Small intestine (tissue), 16 donors: ENCODE measurements at places on chromosomes 13 and 19.
A peak's percentile ranks its signal among the peaks of the same experiment; 100 is the strongest.

GRCh38 chr13:32115066-32115465, 83.5 kb downstream of the FRY start:
- no peak for DNase-seq
- H3K4me1 ChIP-seq, result no peaks in the 10 kb centered on the region
- H3K36me3 ChIP-seq, result no peaks in the 10 kb centered on the region
- H3K27ac ChIP-seq, result no peak overlapping the region

DNA sequence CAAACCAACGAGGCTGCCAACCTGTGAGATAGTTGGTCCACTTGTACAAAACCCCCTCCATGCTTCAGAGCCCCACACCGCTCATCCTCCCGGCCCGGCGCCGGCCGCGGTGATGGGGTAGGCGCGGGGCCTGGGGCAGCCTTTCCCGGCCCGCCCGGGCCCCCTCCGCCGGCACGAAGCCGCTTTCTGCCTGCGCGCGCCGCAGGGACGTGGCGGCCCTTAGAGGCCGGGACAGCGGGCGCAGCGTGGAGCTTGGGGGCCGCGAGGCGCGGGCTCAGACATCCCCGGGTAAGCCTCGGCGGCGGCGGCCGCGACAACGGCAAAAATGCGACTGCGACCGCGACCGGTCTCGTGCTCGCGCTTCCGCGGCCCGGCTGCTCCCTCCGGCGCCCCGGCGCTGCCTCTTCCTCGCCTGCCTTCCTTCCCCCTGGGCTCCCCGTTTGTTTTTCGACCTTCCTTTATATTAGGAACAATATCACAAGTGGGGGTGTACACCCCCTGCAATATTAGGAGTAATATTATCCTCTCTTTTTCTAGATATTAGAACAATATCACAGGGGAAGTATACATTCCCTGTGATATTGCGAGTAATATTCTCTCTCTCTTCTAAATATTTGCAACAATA, 53.9 kb upstream of the CEACAM21 start:
- peak overlapping the region; percentile 61 for H3K27ac ChIP-seq
- DNase-seq, result no peak
- H3K36me3 ChIP-seq, result no peaks in the 10 kb centered on the region
- H3K4me1 ChIP-seq, result no peaks in the 10 kb centered on the region
- H3K27me3 ChIP-seq, result peaks cover 37% of the 10 kb centered on the region
- H3K4me3 ChIP-seq, result peak overlapping the region; percentile 21

GRCh38 chr13:28753208-28753892, 34.6 kb upstream of the SLC46A3 start:
- peak; percentile 68 for DNase-seq
- H3K4me3 ChIP-seq, result no peak overlapping the region
- no peak overlapping the region for H3K27ac ChIP-seq
- no peaks in the 10 kb centered on the region for H3K27me3 ChIP-seq

DNA sequence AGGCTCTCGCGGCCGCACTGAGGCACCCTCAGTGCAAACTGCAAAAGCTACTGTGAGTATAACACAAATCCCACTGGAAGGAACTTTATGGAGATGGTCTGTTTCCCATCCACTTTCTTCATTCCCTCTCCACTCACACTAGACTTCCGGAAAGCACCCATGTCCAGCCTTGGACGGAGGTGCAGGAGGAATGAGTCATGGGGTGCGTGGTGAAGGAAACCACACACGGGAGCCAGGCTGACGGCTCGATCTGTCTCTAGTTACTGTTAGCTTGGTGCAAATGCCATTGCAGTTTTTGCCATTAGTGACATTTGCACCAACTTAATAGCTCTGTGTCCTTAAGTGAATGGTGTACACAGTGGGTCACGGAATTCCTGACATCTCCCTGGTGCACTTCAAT, 14.6 kb downstream of the NLRP8 start:
- no peaks in the 10 kb centered on the region for H3K4me1 ChIP-seq
- no peaks in the 10 kb centered on the region for H3K36me3 ChIP-seq
- DNase-seq, result no peak
- H3K4me3 ChIP-seq, result no peak overlapping the region
- no peaks in the 10 kb centered on the region for H3K27me3 ChIP-seq
- no peak overlapping the region for H3K27ac ChIP-seq

GRCh38 chr19:41940731-41941409, 12.6 kb upstream of the ERFL start:
- H3K27ac ChIP-seq, result peak overlapping the region; percentile 33
- peaks cover 48% of the 10 kb centered on the region for H3K27me3 ChIP-seq
- peak overlapping the region; percentile 60 for H3K4me3 ChIP-seq
- H3K4me1 ChIP-seq, result no peaks in the 10 kb centered on the region
- no peaks in the 10 kb centered on the region for H3K36me3 ChIP-seq
- no peak for DNase-seq

- no peak for DNase-seq
- H3K27me3 ChIP-seq, result no peaks in the 10 kb centered on the region
- H3K36me3 ChIP-seq, result no peaks in the 10 kb centered on the region
- H3K27ac ChIP-seq, result no peak overlapping the region
- H3K4me3 ChIP-seq, result no peak overlapping the region
Measured at GRCh38 chr13:47858042-47859025, 142.7 kb downstream of the SUCLA2 start.

DNA sequence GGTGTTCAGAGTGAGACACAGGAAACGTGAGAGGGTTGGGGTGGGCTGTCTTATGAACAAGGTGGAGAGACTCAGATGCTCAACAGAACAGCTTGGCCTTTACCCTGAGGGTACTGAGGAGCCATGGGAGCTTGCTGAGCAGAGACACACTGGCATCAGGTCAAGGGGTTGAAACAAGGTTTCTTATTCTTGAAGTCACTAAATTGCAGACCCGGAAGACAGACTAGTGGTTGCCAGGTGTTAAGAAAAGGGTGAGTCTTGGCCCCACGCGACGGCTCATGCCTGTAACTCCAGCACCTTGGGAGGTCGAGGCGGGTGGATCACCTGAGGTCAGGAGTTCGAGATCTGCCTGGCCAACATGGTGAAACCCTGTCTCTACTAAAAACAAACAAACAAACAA, 22.4 kb downstream of the CACNG6 start:
- H3K27me3 ChIP-seq, result no peaks in the 10 kb centered on the region
- H3K4me1 ChIP-seq, result no peaks in the 10 kb centered on the region
- no peaks in the 10 kb centered on the region for H3K36me3 ChIP-seq
- H3K27ac ChIP-seq, result no peak overlapping the region
- H3K4me3 ChIP-seq, result no peak overlapping the region
- DNase-seq, result no peak

DNA sequence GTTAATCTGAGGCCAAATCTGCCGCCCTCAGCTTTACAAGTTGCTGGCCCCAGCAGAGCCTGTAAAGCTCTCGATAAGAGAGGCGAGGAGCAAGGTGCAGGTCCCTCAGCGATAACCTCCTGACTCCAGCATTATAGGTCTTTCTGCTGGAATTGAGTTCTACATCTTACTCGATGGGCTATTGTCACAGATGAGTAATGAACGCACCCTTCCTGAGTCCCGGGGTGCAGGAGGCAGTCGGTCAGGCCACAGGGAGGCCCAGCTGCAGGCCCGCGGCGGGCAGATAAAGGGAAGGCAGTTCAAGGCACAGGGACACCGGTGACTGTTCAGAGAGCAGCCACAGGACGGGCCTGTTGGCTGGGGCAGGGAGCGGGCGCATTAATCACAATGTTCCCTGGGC, 157.6 kb upstream of the OBI1 start:
- no peaks in the 10 kb centered on the region for H3K4me1 ChIP-seq
- H3K27me3 ChIP-seq, result no peaks in the 10 kb centered on the region
- H3K4me3 ChIP-seq, result no peak overlapping the region

- no peaks in the 10 kb centered on the region for H3K36me3 ChIP-seq
- no peaks in the 10 kb centered on the region for H3K27me3 ChIP-seq
- H3K4me3 ChIP-seq, result no peak overlapping the region
Measured at GRCh38 chr13:21938636-21939035, 267.8 kb downstream of the FGF9 start.

- DNase-seq, result no peak
- no peak overlapping the region for H3K4me3 ChIP-seq
- H3K4me1 ChIP-seq, result no peaks in the 10 kb centered on the region
Measured at GRCh38 chr13:25420161-25420560, 48.4 kb downstream of the ATP8A2 start.

DNA sequence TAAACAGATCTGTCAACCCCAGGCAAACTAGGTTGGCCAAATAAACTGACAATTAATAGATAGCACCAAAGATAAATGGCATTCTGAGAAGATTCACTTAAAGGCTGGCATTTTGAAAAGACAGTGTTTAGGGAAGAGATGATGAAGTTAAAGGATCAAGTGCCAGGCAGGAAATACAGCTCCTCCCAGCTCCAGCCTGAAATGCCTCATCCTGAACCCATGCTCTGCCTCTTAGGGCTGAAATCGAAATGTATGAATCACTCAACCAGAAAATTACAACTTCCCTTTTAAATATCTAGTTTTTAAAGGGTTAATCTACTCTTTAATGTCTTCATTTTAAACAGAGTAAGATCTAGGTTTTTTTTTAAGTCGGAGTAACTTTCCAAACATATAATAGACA, 171.2 kb upstream of the UBL3 start:
- H3K36me3 ChIP-seq, result no peaks in the 10 kb centered on the region
- peaks cover 11% of the 10 kb centered on the region for H3K4me1 ChIP-seq
- H3K27me3 ChIP-seq, result no peaks in the 10 kb centered on the region
- no peak overlapping the region for H3K4me3 ChIP-seq
- DNase-seq, result no peak

DNA sequence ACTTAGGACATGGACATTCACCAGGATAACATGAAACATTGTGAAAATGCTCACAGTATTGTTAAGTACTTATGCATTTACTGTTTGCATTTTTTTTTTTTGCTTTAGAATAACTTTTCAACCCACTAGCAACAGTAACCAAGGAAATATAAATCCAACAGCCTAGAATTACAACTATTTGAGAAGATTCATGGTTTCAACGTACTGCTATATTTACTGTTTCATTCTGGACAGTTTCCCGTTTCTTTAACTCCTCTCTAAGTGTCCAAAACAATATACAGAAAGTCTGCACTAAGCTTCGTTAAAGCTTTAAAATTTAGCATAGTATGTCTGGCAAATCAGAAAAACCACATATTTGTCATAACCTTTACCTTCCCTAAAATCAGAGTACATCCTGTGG, 2.7 kb downstream of the SMAD9 start:
- peaks cover 2% of the 10 kb centered on the region for H3K27me3 ChIP-seq
- no peak overlapping the region for H3K27ac ChIP-seq
- no peaks in the 10 kb centered on the region for H3K4me1 ChIP-seq
- H3K36me3 ChIP-seq, result no peaks in the 10 kb centered on the region

GRCh38 chr13:36207672-36208071, 6.7 kb downstream of the SOHLH2 start:
- DNase-seq, result no peak
- no peak overlapping the region for H3K4me3 ChIP-seq
- H3K27me3 ChIP-seq, result no peaks in the 10 kb centered on the region
- no peak overlapping the region for H3K27ac ChIP-seq
- no peaks in the 10 kb centered on the region for H3K36me3 ChIP-seq

DNA sequence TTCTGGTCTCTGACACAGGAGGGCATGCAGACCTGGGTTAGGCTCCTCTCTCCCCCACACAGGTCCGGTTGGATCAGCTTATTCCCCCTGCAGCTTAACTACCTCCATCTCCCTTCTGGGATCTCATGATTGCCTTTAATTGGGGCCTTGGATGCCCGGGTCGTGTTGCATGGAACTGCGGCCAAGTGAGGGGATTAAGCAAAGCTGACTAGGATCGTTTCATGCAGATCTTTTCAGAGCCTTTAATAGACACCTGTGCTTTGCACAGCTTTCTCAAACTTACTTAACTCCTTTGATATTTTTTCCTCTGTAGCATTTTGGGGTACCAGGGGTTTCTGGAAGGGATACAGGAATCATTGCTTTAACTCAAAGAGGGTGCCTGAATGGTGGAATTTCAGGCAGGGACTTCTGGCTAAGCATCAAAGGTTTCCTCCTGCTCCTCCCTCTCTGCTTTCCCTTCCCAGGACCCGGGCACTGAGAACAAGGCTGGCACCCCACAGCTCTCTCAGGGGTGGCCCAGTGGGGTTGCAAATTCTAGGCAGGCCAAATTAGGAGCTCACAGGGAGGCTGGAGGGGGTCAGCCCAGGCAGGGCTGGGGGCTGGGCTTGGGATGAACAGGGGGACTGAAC, 477 bp downstream of the NFILZ start:
- no peak for DNase-seq
- no peaks in the 10 kb centered on the region for H3K4me1 ChIP-seq
- H3K27ac ChIP-seq, result no peak overlapping the region
- no peaks in the 10 kb centered on the region for H3K27me3 ChIP-seq
- no peak overlapping the region for H3K4me3 ChIP-seq

DNA sequence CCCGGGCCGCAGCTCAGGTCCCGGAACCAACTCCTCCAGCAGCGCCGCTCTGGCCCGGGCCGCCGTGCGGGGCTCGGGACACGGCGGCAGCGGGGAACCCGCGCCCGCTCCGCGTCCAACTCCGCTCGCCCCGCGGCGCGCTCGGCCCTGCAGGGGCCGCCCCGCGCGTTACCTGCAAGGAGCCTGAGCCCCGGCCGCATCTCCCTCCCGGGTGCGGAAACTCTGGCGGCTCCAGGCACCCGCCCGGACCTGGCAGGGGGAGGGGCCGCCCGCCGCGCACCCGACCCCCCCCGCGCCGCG, at the start of gene TMTC4:
Gene TMTC4, minus strand, starts transcription at position 224 of the 300 bp plus-strand sequence. CDS start 4,433 bp downstream, outside the sequence.
- H3K36me3 ChIP-seq, result peaks cover 10% of the 10 kb centered on the region
- no peak for DNase-seq
- H3K4me1 ChIP-seq, result no peaks in the 10 kb centered on the region
- H3K27ac ChIP-seq, result peak within 1 kb of the TSS; percentile 85
- peak within 1 kb of the TSS; percentile 69 for H3K4me3 ChIP-seq

GRCh38 chr19:35169221-35169995, 14.9 kb downstream of the FXYD5 start:
- peaks cover 2% of the 10 kb centered on the region for H3K36me3 ChIP-seq
- H3K4me3 ChIP-seq, result no peak overlapping the region
- no peak for DNase-seq
- H3K27me3 ChIP-seq, result no peaks in the 10 kb centered on the region

- no peaks in the 10 kb centered on the region for H3K27me3 ChIP-seq
- peak within 1 kb of the TSS; percentile 80 for H3K4me3 ChIP-seq
- H3K4me1 ChIP-seq, result no peaks in the 10 kb centered on the region
- peaks cover 2% of the 10 kb centered on the region for H3K36me3 ChIP-seq
- H3K27ac ChIP-seq, result peak within 1 kb of the TSS; percentile 67
Measured at GRCh38 chr19:41192574-41193429, at the start of gene CYP2S1. TSS of gene CYP2S1 (plus strand) at chr19:41193219. CDS start at chr19:41193265, 46 bp downstream.

GRCh38 chr13:73664851-73665250, 469.4 kb downstream of the KLF12 start:
- H3K4me3 ChIP-seq, result no peak overlapping the region
- DNase-seq, result no peak
- H3K27me3 ChIP-seq, result no peaks in the 10 kb centered on the region
- no peak overlapping the region for H3K27ac ChIP-seq
- no peaks in the 10 kb centered on the region for H3K4me1 ChIP-seq

- H3K27ac ChIP-seq, result no peak overlapping the region
- DNase-seq, result peak; percentile 3
- H3K27me3 ChIP-seq, result no peaks in the 10 kb centered on the region
- H3K4me3 ChIP-seq, result no peak overlapping the region
Measured at GRCh38 chr13:113544896-113545295, 39.7 kb upstream of the TFDP1 start.

GRCh38 chr13:31909864-31910551, 121.6 kb upstream of the FRY start:
- H3K27ac ChIP-seq, result no peak overlapping the region
- H3K27me3 ChIP-seq, result no peaks in the 10 kb centered on the region
- H3K4me1 ChIP-seq, result no peaks in the 10 kb centered on the region
- no peak overlapping the region for H3K4me3 ChIP-seq

GRCh38 chr13:113817860-113818691, 45.8 kb downstream of the GAS6 start:
- H3K36me3 ChIP-seq, result no peaks in the 10 kb centered on the region
- H3K4me1 ChIP-seq, result no peaks in the 10 kb centered on the region
- no peaks in the 10 kb centered on the region for H3K27me3 ChIP-seq
- no peak for DNase-seq
